Tongue (tissue), 3 donors: ENCODE measurements at places on chromosomes 6 and 20. TPM values are rescaled to one million over a fixed set of nuclear protein-coding genes. Genes with fewer than 3 reads are reported as not detected.

The NKX2-2 gene
- total RNA-seq, result 0.21 TPM

The PLN gene
- 24.5 TPM for total RNA-seq

- peak; percentile 21 for DNase-seq
Observed at GRCh38 chr6:15512126-15512525, 150.7 kb downstream of the DTNBP1 start.

DNA sequence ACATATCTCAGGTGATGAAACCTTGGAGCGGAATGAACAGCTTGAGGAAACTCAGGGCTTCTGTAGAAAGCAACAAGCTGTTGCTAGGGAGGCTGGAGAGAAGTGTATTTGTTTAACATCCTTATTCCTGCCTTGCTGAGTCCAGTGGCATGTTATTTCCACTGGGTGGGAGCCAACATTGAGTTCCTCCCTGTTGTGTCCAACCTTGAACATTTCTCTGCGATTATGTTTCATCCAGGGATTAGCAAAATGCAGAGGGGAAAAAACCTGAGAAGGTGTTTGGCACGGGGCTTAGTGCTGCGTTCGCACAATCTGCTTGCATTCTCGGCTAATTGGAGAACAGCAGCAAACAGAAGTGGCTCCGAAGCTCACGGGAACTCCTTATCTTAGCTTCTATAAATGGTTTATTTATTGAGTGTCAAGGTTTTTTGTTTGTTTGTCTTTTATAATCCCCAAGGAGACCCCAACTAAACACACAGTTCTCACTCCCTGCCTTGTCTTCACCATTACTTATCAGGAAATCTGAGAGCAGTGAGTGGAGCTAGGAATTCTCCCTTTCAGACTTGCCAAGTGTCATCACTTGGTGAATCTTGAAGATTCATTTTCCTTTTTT lies 412.8 kb downstream of the CDC5L start:
- DNase-seq, result peak; percentile 86

GRCh38 chr20:3430376-3431069 lies 23.1 kb upstream of the DNAAF9 start:
- no peak for DNase-seq

- DNase-seq, result no peak
Observed at GRCh38 chr6:38396209-38396608, 243.5 kb downstream of the BTBD9 start.
